Neuronal stem cell (in vitro differentiated cells): ENCODE measurements at places on chromosomes 5 and 9.
A peak's percentile ranks its signal among the peaks of the same experiment; 100 is the strongest.

GRCh38 chr5:152501294-152501693 is 96.2 kb upstream of the NMUR2 start:
- no peak for DNase-seq

- DNase-seq = no peak
Measured at GRCh38 chr9:90065851-90066250, 461.0 kb downstream of the GADD45G start.

- no peak for DNase-seq
Measured at GRCh38 chr9:133425049-133425632, 3.0 kb downstream of the ADAMTS13 start.

DNA sequence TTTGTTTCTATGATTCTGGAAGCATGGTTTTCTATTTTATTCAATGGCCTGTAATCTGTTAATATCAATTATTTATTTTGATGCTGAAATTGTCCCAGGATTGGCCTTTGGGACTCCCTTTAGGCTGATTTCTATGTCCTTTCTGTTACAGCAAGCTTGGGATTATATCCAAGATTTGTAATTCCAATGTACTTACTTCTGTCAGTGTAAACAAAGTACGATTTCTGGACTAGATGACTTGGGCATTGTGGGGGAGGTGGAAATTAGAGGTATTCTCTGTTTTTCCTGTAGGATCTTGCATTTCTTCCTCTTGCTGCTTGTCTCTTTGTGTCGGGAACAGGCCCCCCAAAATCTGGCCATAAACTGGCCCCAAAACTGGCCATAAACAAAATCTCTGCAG is 3.7 kb downstream of the PCDHGA12 start:
- no peak for DNase-seq

- no peak for DNase-seq
Measured at GRCh38 chr9:80492221-80492620, 920.5 kb downstream of the TLE4 start.

- DNase-seq = no peak
Measured at GRCh38 chr9:131625508-131625787, 80.1 kb downstream of the PRRT1B start.

- no peak for DNase-seq
Measured at GRCh38 chr5:151553695-151554094, 37.4 kb downstream of the FAT2 start.

GRCh38 chr5:127386557-127386956 is 96.0 kb downstream of the MEGF10 start:
- DNase-seq = no peak

- no peak for DNase-seq
Measured at GRCh38 chr9:7303907-7304626, 495.5 kb downstream of the DMAC1 start.

- no peak for DNase-seq
Measured at GRCh38 chr9:103992938-103993579, 101.0 kb upstream of the SMC2 start.

- no peak for DNase-seq
Measured at GRCh38 chr5:54638106-54638505, 120.5 kb downstream of the SNX18 start.

GRCh38 chr5:113124265-113124664 is 147.7 kb downstream of the DCP2 start:
- DNase-seq = no peak

GRCh38 chr5:166329149-166329800 is 1962.2 kb upstream of the WWC1 start:
- DNase-seq = no peak

DNA sequence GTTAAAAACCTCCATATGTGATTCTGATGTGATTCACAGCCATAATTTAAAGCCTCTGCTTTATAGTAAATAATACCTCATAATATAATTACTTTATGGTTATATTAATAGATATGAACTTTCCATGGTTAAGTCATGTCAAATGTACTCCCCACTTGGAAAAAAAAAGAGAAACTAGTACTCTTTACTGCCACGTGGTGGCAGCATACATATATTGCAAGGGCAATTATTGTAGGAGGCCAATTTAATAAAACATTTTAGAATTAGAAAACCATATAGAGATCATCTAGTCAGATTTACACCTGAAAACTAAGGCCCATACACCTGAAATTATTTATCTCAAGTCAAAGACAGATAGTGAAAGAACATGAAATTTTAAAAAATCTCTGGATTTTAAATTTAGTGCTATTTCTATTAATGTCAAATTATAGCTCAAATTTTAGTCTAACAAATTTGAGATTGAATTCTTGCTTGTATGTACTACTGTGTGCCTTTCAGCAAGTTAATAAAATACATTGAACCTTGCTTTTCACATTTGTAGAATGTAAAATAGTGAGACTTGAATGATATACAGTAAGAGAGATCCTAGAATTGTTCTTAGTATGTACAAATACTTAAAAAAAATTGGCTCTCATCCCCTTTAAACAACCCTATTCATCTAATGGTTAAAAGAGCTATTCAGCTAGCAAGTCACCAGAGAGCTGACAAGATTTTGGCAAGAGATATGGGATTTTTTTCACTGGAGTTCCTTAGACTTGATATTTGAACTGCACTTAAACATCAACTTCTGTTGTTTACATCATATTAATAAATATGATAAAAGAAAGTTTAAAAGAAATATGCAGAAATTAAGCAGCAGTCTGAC is 603.8 kb downstream of the TLE4 start:
- peak; percentile 5 for DNase-seq

DNA sequence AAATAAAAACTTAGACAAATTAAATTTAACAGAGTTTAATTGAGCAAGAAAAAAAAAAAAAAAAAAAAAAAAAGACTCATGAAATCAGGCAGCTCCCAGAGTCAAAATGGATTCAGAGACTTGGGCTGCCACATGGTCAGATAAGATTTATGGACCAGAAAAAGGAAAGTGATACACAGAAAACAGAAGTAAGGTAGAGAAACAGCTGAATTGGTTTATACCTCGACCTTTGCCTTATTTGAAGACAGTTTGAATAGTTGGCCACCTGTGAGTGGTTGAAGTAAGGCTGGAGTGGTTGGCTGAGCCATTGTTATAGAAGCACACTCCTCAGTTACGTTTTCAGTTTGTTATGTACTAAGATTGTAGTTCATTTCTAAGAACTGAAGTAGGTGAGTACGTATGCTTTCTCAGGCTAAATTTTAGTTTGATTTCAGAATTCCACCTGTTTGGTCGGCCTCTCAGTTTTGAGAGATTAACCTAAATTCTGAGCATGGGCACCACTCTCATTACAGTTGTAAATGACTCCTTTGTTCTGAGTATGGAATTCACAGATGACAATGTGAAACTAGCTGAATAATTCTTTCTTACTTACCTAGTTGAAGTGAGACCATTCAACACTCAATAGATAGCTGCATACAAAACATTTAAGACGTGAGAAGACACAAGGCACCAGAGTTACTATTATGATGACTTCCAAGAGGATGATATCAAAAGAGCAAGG is 149.0 kb downstream of the AOPEP start:
- DNase-seq = no peak

GRCh38 chr5:150317048-150318003 is 14.6 kb upstream of the ARSI start:
- no peak for DNase-seq

GRCh38 chr5:116569999-116570398 is 4.6 kb downstream of the SEMA6A start:
- DNase-seq = no peak

- DNase-seq = no peak
Measured at GRCh38 chr5:175214152-175214551, 229.8 kb downstream of the DRD1 start.
